Activated T-helper 2 cell treated with anti-CD3 and anti-CD28 coated beads, Interferon-gamma antibody, Interleukin-2, Interleukin-4, amounts not matched to agents 10 μg/mL and 5 μg/mL and 100 μg/mL, durations not matched to agents 14 hours and 24 hours and 36 hours (primary cell): ENCODE measurements at places on chromosomes 12 and 14.

- H3K27me3 ChIP-seq = no peaks in the 10 kb centered on the region
- H3K27ac ChIP-seq = peak overlapping the region; percentile 92
- H3K4me3 ChIP-seq = peak overlapping the region; percentile 85
- peaks cover 16% of the 10 kb centered on the region for H3K36me3 ChIP-seq
- peaks cover 57% of the 10 kb centered on the region for H3K4me1 ChIP-seq
Observed at GRCh38 chr12:46384451-46385309, 12.1 kb upstream of the SLC38A2 start.

- H3K4me3 ChIP-seq = no peak overlapping the region
- no peaks in the 10 kb centered on the region for H3K36me3 ChIP-seq
- H3K4me1 ChIP-seq = no peaks in the 10 kb centered on the region
- no peak for DNase-seq
Observed at GRCh38 chr14:29740491-29740890, 187.2 kb downstream of the PRKD1 start.

GRCh38 chr12:90854136-90854689 is 100.8 kb downstream of the CCER1 start:
- no peaks in the 10 kb centered on the region for H3K4me1 ChIP-seq
- H3K27ac ChIP-seq = no peak overlapping the region
- no peak overlapping the region for H3K4me3 ChIP-seq
- no peaks in the 10 kb centered on the region for H3K36me3 ChIP-seq

DNA sequence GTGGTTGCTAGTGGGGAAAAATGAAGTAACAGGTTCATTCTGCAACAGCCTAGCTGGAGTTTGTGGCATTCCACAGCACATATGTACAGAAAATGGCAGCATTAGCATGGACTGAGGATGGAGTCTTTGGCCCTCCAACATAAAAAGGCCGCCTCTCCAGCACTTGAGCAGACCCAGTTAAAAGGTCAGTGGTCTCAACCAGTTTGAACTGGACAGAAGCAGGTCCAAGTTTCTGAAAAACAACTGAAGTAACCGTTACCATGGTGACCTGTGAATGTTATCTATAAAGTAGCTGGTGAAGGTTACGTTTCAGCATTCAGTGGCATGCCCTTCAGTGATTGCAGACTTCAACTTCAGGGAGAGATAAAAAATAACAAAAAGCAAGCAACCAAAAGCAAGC is 34.1 kb upstream of the OR10AD1 start:
- DNase-seq = no peak
- no peaks in the 10 kb centered on the region for H3K36me3 ChIP-seq
- H3K4me1 ChIP-seq = no peaks in the 10 kb centered on the region
- H3K27me3 ChIP-seq = peaks cover 6% of the 10 kb centered on the region

DNA sequence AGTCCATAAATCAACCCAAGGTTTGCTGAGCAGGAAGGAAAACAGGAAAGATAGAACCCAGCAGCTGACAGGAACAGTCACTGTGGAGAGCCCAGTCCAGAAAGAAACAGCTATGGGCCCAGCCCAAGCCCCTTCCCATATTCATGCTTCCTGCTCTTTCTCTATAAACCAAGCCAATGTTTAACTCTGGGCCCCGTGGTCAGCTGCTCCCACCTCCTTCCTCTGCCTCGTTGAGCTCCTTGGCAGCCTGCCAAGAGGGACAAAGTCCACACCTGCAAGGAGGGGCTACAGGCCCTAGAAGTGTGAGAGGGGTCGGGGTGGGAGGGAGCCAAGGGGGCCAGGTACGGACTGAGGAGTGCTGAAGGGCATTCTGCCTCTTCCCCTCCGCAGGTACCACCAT is 10.0 kb downstream of the SLC6A13 start:
- DNase-seq = no peak
- H3K4me1 ChIP-seq = no peaks in the 10 kb centered on the region
- no peaks in the 10 kb centered on the region for H3K36me3 ChIP-seq
- peaks cover 18% of the 10 kb centered on the region for H3K27me3 ChIP-seq
- no peak overlapping the region for H3K4me3 ChIP-seq

GRCh38 chr12:108254030-108254429 is 85.1 kb downstream of the CMKLR1 start:
- no peaks in the 10 kb centered on the region for H3K36me3 ChIP-seq
- H3K4me1 ChIP-seq = no peaks in the 10 kb centered on the region
- no peak overlapping the region for H3K27ac ChIP-seq
- H3K4me3 ChIP-seq = no peak overlapping the region

- H3K4me1 ChIP-seq = no peaks in the 10 kb centered on the region
- H3K4me3 ChIP-seq = no peak overlapping the region
- no peak for DNase-seq
- H3K27ac ChIP-seq = no peak overlapping the region
- no peaks in the 10 kb centered on the region for H3K36me3 ChIP-seq
- no peaks in the 10 kb centered on the region for H3K27me3 ChIP-seq
Observed at GRCh38 chr14:56294128-56294527, 175.9 kb downstream of the PELI2 start.

DNA sequence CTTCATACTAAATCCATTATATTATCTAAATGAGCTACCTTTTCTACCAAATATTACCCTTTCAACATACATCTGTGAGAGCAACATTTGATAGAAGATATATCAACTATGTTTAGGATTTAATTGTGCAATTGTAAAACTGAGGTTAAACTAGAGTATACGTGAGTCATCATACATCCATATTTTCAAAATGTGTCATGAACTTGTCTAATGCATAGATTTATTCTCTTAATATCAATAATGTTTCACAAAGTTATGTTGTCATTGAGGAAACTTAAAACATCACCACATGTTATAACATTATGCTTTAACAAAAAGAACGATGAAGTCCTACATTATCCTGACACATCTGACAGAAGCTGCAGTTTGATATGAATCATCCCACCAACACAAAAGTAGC is 645.5 kb upstream of the NOVA1 start:
- no peaks in the 10 kb centered on the region for H3K27me3 ChIP-seq
- no peak for DNase-seq
- no peaks in the 10 kb centered on the region for H3K4me1 ChIP-seq
- H3K27ac ChIP-seq = no peak overlapping the region
- H3K4me3 ChIP-seq = no peak overlapping the region
